ENCODE measurements at places on chromosomes 11 and 22.

DNA sequence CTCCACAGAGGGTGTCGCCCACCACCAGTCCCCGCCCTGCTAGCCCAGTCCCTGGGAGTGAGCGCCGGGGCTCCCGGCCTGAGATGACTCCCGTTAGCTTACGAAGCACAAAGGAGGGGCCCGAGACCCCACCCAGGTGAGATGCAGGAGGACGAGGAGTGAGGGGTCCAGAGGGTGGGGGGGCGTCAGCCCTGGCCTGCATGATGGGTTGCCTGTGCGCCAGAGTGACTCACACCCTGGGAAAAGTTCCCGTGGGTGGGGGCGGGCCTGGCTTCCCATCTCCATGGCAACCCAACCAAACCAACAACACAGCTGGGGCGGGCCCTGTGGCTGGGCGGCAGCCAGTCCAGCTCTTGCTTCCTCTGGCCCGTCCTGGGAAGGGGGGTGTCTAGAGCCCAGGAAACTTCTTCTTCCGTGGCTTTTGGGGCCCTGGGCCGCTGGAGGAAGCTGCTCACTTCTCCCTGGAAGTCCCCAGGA lies 4.5 kb downstream of the GAS2L1 start:
- no peaks in the 10 kb centered on the region for H3K36me3 ChIP-seq
- peak overlapping the region; percentile 90 for H3K27ac ChIP-seq
- peak; percentile 96 for DNase-seq

GRCh38 chr11:130213143-130213978 lies 53.8 kb downstream of the ST14 start:
- no peak overlapping the region for H3K4me3 ChIP-seq
- no peak overlapping the region for H3K27ac ChIP-seq
- H3K36me3 ChIP-seq, result no peaks in the 10 kb centered on the region
- peak; percentile 94 for DNase-seq
- H3K27me3 ChIP-seq, result no peaks in the 10 kb centered on the region

DNA sequence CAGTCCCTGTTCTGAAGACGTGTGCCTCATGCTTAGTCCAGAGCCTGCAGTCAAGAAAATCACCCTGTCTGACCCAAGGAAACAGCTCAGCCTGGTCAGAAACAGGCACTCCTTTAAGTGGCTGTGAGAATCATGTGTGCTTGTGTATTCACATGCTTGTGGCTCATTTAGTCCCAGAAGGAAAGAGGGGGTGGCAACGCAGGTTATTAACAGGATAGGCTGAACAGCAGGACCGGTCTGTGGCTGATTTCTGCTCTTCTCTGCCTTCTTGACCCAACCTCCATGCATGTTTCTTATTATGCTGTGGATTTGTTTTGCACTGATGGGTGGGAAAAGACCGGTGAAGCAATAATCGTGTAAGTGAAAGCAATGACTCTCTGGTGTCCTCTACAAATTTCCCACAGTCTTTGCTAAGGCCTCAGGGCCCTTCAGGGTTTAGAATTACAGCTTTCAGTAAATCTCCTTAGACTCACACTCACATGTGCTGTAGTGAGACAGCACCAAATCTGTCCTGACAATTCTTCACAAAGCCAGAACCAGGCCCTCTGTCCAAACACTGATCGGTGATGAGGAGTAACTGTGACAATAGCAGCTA lies 288.1 kb downstream of the ETS1 start:
- peaks cover 22% of the 10 kb centered on the region for H3K4me1 ChIP-seq
- peak overlapping the region; percentile 67 for H3K27ac ChIP-seq
- H3K27me3 ChIP-seq, result no peaks in the 10 kb centered on the region
- DNase-seq, result no peak
- no peaks in the 10 kb centered on the region for H3K36me3 ChIP-seq
- H3K4me3 ChIP-seq, result no peak overlapping the region

DNA sequence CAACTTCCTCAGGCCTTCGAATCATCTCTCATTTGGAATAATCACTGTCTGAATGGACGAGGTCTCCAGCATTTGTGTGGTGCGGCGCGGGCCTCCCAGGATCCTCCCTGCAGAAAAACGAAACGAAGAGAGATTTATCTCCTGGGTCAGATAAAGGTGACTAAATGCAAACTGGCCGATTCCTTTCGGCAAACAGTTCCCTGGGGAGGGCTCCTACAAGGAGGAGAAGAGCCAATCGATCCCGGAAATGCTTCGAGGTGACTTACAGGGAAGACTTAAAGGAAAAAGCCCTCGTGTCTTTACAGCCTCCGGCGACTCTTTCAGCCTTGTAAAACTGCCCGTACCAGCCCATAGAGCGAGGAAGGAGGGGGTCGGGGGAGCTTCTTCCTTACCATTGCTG lies 126.5 kb downstream of the MIAT start:
- H3K27ac ChIP-seq, result no peak overlapping the region
- peaks cover 16% of the 10 kb centered on the region for H3K36me3 ChIP-seq
- H3K27me3 ChIP-seq, result no peaks in the 10 kb centered on the region
- no peaks in the 10 kb centered on the region for H3K4me1 ChIP-seq
- H3K4me3 ChIP-seq, result no peak overlapping the region

Data from upper lobe of left lung (tissue), 6 donors.